ENCODE measurements at places on chromosomes 4 and X.

DNA sequence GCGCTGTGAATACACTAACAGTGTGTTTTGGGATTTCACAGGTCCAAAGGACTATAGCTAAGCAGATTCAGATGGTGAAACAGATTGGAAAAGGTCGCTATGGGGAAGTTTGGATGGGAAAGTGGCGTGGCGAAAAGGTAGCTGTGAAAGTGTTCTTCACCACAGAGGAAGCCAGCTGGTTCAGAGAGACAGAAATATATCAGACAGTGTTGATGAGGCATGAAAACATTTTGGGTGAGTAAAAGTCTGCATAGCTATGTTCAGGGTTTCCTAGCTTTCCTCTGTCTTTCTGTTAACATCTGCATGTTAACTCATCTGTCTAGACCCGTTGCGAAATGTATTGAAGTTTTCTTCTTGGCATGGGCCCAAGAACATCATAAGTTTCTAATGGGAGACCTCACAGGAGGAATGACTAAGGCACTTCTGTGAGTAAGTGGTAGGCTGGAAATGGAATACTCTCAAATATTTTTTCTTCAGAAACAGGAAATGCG lies 372.1 kb downstream of the BMPR1B start:
- DNase-seq, result no peak

DNA sequence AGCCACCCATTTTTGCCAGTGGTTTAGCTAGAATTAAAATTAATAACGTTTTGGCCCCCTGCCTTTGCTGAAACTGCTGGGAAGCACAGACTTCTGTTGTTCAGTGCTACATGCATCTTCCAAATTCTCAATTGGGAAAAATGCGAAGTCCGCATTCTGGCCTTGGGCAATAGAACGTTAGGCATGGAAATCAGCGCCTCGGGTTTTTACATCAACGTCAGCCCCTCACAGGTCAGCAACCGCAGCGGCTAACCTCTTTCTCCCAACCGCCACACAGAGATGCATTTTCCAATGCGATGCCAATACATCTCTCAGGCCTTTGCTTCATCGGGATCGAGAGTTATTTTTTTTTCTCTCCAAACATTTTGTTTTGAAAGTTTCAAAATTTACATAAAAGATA lies 339.1 kb downstream of the DCHS2 start:
- no peak for DNase-seq

DNA sequence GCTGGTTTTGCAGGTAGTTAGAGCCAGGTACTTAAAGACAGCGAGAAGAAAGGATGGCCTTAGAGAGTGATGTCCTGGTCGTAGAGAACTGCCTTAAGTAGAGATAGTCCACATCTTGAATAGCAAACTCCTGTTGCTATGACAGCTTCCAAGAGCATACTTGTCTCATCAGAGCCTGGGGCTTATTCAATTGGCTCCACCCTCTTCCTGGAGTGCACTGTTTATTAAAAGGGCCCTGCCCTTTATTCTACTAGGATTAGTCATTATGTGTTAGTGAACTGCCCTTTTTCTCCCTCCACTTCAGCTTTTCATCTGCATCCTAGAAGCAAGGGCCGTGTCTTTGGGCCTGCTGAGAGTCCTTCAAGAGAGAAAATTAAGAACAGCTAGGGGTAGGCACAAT lies 94.5 kb upstream of the EOLA2 start:
- no peak for DNase-seq

DNA sequence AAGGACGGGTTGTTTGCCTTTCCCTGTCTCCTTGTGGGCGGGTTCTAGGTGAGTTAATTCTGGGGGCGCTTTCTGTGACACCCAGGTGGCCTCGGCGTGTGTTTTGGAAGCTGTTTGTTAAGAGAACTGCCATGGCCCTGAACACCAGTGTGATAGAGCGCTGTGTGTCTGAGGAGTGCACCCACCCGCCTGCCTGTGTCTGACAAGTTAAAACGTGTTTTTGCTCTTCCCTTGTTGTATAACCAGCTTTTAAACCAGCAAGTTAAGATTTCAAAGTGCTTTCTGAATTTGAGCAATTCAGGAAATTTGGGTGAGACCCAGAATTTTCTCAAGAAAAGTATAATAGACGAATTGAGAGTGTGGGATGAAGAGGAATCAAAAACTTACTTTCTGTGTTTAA lies 55.2 kb upstream of the HGFAC start:
- DNase-seq, result no peak

- DNase-seq, result no peak
Observed at GRCh38 chr4:99074816-99075215, 13.8 kb downstream of the ADH5 start.

DNA sequence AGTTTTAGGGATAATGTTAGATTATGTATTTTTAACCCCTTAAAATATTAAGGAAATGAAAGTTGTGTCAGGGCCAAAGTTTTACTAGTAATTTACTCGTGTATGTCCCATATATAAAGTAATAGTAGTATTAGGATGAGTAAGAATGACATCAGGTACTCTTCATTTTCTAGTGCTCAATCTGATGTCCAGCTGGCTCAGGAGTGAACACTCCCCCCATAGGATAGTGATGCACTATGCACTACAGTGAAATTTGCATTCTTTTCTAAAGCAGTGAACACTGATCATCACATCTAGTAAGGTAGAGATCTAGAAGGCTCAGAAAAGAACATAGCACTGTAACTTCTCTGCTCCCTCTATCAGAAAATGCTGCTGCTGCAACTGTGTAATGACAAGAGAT lies 409.7 kb downstream of the GLUD2 start:
- DNase-seq, result no peak

GRCh38 chr4:161680146-161680545 lies 483.7 kb downstream of the FSTL5 start:
- DNase-seq, result no peak

DNA sequence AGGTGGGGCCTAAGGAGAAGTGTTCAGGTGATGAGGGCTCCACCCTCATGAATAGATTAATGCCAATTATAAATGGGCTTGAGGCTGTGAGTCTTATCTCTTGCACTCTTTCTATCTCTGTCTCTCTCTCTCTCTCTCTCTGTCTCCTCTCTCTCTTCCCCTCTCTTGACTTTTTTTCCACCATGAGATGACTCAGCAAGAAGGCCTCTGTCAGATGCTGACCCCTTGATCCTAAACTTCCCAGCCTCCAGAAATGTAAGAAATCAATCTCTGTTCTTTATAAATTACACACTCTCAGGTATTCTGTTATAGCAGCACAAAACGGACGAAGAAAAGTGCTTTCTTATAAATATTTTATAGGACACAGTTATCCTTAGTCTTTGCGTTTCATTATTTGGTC lies 184.9 kb upstream of the PCDH7 start:
- no peak for DNase-seq

- DNase-seq, result no peak
Observed at GRCh38 chrX:74779175-74779574, 146.1 kb downstream of the NEXMIF start.

DNA sequence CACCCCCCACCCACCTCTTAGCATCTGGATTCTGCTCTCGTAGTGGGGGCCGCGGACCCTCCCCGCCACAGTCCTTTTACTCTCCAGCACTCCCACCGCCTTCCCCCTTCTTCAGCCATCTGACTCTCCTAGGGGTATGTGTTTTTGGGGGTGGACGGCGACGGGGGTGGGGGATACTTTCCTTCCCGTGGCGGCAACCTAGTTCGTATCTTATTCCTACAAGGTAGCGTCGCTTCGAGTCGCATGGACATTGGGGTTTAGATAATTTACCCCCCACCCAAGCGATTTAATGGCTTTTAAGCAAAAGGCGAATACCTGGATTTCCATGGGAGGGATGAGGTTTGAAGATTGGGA lies 1.3 kb upstream of the BCORL1 start:
- DNase-seq, result no peak

GRCh38 chr4:177479063-177479462 lies 36.8 kb upstream of the AGA start:
- no peak for DNase-seq

- no peak for DNase-seq
Observed at GRCh38 chr4:81486502-81486901, 14.8 kb upstream of the RASGEF1B start.

DNA sequence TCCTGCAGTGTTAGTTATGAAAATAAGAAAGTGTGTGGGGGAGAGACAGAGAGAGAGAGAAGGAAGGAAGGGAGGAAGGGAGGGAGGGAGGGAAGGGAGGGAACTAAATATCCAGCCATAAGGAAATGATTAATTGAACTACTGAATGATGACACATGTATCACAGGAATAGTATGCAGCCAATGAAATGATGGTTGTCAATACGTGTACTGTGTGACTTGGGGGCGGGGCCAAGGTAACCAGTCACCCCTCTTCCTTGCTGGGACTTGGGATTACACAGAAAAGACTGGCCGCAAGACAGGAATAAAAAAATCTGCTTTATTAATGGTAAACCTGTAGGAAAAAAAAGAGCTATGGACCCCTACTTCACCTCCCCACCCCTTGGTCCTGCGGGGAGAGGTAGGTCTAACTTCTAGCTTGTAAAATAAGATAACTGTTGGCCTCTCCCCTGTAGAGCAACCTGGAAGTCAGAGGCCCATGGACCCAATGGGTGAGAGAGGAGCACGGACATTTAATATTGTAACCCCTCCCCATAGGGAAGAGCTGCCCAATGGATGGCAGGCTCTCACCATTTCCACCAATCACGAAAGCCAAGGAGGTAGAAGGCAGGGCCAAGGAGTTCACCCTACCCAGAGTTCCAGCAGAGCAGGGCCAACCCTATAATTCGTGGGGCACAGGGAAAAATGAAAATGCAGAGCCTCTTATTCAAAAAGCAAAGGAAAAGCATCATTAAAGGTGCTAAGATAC lies 7.4 kb downstream of the PPP2R2C start:
- DNase-seq, result no peak

Measured in left kidney (tissue), 8 donors.